ENCODE measurements at places on chromosomes 3 and 15.

GRCh38 chr3:139434764-139435307 lies 41.5 kb downstream of the RBP2 start:
- peak; percentile 64 for DNase-seq

- DNase-seq, result peak; percentile 3
Measured at GRCh38 chr3:76585794-76586392, 454.0 kb upstream of the ROBO2 start.

DNA sequence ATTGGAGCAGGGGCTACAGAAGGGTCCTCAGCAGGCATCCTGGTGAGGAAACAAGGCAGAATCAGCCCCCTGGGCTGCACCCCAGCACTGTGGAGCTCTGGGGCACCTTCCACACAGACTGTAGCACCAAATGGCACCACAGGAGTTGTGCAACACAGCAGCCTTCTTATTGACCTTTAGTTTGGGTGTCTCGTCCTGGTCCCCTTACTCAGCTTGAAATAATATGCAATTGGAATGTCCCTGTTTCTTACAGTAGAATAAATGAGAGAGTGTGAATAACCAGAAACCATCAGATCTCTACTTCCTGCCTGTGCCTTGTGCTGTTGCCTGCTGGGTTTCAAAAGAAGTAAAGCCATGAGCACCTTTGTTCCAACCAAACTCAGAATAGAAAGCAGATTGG lies 44.5 kb downstream of the RPLP1 start:
- no peak for DNase-seq

- peak; percentile 41 for DNase-seq
Measured at GRCh38 chr3:1971780-1972179, 126.9 kb upstream of the CNTN4 start.

- DNase-seq, result peak; percentile 72
Measured at GRCh38 chr3:101890716-101891115, 41.4 kb downstream of the NFKBIZ start.

DNA sequence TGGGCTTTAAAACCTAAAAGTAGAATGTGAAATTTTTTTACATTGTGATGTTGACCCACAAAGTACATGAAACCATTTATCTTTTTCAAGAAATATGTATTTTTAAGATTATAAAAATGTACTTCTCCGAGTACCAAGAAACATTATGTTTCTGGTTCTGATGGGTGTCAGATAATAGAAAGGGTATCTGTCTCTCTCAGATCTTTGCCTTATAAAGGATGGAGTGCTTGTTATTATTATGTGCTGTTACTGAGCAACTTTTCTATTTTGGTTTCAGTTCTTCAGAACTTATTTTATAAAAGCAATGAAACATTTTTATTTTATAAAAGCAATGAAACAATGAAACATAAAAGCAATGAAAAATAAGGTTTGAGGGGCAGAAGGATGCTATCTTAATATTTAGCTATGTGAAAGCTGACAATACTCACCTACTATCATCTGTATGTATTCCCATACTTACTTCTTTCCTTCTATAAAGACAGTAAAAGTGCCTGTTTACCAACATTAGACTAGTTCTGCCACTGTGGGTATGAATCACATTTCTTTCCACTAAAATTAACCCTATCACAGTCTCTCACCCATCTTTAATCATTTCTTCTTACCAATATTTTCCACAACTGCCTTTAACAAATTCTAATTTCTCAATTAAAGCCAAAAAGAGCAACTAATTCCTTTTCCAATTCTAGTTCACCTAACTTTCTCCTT lies 540.7 kb upstream of the KCNMB2 start:
- no peak for DNase-seq

DNA sequence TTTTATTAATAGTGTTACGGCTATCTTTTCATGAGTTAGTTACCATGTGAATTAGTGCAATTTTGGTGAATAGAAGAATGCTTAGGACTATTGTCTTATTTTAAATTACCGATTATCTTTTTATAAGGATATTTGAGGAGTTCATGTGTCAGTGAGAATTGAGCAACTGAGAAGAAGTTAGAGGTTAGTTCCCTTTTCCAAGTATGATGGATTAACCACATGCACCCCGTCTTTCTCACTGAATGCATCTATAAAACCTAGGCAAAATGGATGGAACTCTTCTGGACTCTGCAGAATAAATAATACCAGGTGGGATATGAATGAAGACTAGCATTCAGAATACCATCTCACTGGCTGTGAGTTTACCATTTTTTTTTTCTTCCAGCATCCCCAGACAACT lies 74.3 kb downstream of the TCF12 start:
- DNase-seq, result no peak

DNA sequence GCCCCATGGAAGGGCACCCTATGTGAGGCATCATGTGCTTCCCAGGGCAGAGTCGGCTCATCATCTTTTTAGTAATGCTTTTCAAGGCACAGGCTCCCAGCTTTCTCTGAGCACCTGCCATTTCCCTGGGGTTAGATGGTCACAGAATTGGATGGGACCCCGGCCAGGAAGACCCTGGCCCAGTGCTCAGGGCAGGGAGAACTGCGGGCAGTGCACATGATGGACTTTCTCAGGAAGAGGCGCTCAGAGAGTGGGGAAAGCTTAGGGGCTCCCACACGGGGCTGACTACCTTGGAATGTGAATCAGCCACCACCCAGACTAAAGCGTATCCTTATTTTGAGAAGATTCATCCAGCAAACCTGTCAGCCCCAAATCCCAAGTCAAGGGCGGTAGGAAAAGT lies 16.5 kb upstream of the SKOR1 start:
- DNase-seq, result no peak

GRCh38 chr3:99901200-99901926 lies 83.7 kb downstream of the CMSS1 start:
- peak; percentile 92 for DNase-seq

DNA sequence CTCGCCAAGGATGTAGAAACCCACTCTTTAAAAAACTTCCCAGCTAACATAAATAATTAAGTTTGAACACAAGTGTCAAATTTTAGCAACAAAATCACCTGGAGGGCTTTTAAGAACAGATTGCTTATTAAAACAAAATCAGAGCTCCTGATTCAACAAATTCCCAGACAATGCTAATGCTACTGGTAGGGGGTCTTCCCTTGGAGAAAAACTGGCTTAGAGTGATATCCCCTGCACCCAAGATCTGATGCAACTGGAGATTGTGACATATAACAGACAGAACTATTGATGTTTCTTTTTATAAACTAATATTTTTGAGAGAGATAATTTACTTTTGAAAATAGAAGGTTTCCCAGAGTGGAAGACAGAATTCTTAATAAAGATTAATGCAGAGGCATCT lies 19.9 kb downstream of the IGSF10 start:
- DNase-seq, result no peak

GRCh38 chr15:52171386-52171785 lies 19.8 kb downstream of the GNB5 start:
- DNase-seq, result peak; percentile 17

- DNase-seq, result peak; percentile 51
Measured at GRCh38 chr3:149266736-149267135, 45.1 kb upstream of the CP start.

GRCh38 chr15:49507261-49507660 lies 84.2 kb downstream of the FGF7 start:
- no peak for DNase-seq

GRCh38 chr15:38532728-38533127 lies 31.9 kb downstream of the RASGRP1 start:
- DNase-seq, result no peak

DNA sequence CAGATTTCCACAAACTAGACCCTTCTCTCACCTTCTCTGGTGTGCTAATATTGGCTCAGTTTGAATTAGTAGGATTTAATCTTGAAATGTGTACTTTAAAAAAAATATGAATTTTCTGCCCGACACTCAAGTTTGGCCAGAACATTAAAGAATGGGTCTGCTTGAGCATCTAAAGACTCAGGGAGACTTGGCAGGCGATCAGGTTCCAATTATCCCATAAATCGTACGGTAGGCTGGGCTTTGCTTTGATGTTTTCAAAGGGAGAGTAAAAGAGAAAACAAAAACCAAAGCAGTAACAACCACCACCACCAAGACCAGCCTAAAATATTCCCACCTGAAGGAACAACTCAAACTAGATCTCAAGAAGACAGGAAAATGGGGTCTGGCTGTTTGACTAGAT lies 230.8 kb downstream of the EBLN2 start:
- DNase-seq, result no peak

DNA sequence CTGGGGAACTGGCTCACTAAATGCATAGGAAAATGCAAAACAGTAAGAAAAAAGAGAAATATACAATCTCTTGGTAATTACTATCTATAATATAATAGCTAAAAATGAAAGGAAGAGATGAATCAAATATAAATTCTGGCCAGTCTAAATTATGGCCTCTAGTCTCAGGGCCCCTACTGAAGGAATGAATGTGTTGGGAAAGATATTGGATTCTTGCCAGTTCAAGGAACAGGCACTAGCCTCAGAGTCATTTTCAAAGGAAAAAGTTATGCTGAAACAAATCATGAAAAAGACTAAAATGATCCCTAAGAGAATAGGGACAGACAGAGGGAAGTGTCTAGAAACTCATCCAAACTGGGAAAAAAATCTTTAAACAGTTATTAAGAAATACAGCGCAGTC lies 62.4 kb downstream of the C3orf80 start:
- DNase-seq, result peak; percentile 12

DNA sequence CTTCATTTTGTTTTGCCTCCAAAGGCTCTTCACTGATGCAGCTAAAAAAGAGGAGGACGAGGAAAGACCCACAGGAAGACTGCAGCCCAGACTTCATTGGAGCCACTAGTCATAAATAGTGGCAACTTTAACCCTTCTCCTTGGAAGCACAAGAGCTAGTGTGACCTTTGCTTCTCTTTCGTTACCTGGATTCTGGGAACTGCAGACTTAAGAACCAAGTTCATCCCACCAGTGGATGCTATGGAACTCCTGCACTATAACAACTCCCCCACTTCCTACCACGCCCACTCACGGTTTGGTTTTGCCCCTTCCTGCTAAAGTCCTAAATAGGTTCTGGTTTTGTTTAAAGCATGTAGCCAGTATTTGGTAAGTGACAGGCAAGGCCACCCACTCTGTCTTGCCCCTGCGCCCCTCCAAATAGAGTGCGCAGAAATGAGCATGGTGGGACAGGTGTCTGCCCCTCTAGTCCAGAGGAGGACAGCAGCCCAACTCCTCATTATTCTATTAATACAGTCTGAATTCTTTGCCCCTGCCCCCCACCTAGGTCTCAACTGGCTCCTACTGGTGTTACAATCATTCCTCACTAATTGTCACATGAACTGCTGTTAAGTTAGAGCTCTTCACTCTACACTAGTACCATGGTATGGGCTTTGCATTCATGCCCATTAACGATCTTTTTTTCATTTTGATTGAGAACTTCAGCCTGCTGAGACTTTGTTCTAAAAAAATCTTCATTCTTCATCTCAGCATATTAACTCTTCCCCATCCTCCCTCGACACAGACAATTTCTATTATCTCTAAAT lies 504.6 kb downstream of the FOXP1 start:
- no peak for DNase-seq

GRCh38 chr3:156843071-156843808 lies 17.1 kb downstream of the LEKR1 start:
- DNase-seq, result no peak

GRCh38 chr3:48473617-48473952 lies 27.0 kb downstream of the ATRIP start:
- DNase-seq, result no peak

GRCh38 chr3:108088697-108089096 lies 2.1 kb downstream of the CD47 start:
- peak; percentile 43 for DNase-seq

- no peak for DNase-seq
Measured at GRCh38 chr3:106210923-106211322, 342.1 kb upstream of the CBLB start.

GRCh38 chr3:193637831-193638230 lies 44.8 kb downstream of the OPA1 start:
- peak; percentile 59 for DNase-seq

DNA sequence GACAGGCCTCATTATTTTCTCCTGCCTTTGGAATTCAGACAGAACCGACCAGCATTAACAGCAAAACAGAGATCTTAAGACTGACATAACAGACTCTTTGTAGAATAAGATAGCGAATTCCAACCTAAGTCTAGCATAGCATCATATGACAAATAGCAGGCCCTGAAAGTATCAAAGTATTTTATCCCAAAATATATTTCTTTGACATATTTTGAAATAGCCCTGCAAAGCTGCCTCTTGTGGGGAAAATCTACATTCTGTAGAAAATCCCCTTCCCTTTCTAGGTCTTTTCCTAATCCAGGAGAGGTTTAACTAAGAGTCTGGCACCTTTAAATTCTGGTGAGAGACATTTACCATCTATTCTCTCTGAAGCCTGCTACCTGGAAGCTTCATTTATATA lies 34.4 kb upstream of the STRIT1 start:
- no peak for DNase-seq

GRCh38 chr3:135166266-135166825 lies 371.3 kb downstream of the EPHB1 start:
- no peak for DNase-seq

- no peak for DNase-seq
Measured at GRCh38 chr3:63803911-63804310, 15.2 kb upstream of the C3orf49 start.

- no peak for DNase-seq
Measured at GRCh38 chr15:33730815-33731214, 237.5 kb upstream of the CHRM5 start.

DNA sequence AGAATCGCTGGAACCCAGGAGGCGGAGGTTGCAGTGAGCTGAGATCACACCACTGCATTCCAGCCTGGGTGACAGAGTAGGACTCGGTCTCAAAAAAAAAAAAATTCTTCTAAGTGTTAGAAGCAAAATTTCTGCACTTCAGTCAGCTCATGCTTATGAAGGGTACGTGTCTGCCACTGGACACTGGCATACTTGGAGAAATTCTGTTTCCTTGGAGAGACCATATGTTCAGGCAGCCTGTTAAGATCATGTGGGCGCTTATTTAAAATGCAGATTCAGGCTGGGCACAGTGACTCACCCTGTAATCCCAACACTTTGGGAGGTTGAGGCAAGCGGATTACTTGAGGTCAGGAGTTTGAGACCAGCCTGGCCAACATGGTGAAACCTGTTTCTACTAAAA lies 85.6 kb upstream of the IQSEC1 start:
- DNase-seq, result no peak

GRCh38 chr3:5231487-5231886 lies 44.0 kb downstream of the EDEM1 start:
- no peak for DNase-seq

DNA sequence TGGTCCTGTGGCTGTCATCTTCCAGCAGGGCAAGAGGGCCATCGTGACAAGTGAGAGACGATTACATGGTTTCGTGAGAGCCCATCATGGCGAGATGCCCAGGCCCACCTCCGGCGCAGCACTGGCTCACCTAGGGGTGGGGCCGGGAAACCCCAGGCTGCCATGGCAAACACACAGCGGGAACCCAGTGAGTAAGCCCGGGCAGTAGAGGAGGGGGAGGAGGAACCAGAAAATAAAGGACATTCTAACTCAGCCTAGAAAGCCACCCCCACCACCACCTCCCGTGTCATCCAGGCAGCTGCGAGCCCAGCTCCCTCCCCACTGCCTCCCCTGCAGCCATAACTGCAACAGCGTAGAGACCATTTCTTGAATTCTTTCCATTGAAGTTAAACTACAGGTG lies 52.3 kb downstream of the PCSK6 start:
- DNase-seq, result no peak

Measured in fibroblast of mammary gland (primary cell).